Activated CD8-positive, alpha-beta memory T cell treated with anti-CD3 and anti-CD28 coated beads for 48 hours (primary cell): ENCODE measurements at places on chromosomes 5 and 9.

DNA sequence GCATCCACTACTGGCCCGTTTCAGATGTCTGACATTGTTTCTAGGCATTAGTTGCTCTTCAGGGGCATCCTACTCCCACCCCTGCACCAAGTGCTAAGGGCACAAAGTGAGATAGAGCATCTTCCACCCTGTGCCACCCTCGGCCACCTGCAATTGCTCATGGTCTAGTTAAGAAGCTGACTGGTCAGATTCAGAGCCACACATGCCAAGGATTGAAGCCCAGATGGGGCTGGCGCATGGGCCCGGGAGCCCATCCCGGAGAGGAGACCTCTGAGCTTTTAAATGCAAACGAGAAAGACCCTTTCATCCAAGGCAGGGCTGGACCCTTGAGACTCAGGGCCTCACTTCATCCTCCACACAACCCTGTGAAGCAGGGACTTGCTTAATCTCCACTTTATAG is 28.5 kb downstream of the HRH2 start:
- no peak for DNase-seq

DNA sequence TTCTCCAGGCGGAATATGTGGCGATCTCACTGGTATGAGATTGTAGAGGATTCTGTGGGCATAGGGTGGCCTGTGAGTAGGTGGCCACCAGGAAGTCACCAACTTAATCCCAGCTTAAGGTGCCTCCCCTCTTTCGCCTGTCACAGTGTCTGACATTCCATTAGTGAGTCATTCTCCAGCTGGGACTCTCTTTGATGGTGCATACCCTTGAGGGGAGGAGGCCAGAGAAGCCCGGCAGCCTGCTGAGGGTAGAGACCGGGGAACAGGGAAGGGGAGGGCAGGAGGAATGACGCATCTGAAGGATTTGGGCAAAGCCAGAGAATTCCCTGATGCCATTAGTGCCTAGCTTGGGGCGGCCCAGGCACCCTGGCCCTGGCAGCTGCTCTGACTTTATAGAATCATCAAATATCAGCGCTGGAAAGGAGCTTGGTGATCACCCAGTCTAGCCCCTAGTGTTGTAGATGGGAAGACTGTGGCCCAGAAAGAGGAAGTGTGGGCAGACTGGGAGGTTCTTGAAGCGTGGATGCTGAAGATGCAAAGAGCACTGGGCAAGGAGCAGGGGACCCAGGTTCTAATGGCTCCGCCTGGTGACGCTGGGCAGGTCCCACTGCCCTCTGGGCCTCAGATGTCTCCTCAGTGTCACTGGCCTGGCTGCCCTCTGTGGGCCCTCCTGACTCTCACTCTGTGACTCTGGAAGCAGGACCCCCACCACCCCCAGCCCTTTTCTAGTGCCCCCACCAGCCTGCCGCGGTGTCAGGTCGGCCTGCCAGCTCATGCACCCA is 41.4 kb downstream of the DAB2IP start:
- no peak for DNase-seq

GRCh38 chr9:135864447-135865049 is 42.8 kb downstream of the CAMSAP1 start:
- DNase-seq: peak; percentile 61

- no peak for DNase-seq
These were observed 130.6 kb upstream of the EPB41L4A start for GRCh38 chr5:112549605-112550166.

DNA sequence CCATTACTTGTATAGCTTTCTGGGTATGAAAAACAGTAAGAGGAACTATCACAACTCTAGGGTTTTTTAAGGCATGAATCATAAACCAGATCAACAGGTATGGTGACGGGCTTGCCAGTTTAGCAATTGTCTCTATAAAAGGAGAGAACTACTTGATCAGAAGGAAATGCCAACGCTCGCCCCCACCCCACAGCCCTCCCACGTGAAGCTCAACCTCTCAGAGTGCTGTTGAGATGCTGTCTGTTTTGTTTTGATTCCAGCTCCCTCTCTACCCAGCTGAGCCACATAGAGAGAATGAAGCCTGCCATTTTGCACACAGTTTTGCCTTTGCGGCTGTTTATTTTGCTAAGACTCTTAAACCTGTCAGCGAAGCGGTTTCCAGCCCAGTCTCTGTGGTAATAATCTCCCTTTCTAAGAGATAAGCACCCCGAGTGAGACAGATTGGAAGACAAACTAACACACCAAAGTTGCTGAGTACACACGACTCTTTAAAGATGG is 257.9 kb upstream of the ANKRD55 start:
- no peak for DNase-seq

DNA sequence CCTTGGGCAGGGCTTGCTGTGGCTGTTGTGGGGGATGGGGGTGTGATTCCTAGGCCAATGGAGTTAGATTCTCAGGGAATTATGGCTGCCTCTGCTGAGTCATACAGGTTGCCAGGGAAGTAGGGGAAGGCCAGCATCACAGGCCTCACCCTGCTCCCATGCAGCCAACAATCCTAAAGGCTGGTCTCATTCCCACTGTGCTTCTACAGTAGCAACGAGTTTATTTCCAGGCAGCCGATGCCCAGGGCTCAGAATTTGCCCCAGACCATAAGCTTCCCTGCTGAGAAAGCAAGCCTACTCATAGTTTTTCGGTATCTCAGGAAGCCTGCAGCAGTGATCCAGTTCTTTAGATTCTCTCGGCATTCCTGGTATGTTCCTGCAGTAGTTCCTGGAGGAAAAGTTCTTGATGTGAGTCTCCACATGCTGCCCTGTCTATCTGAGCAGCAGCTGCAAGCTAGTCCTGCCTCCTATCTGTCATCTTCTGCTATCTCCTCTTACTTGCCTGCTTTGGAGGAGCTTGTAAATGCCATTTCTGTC is 59.3 kb upstream of the SELENOP start:
- no peak for DNase-seq

- no peak for DNase-seq
These were observed 257.5 kb downstream of the DMAC1 start for GRCh38 chr9:7542126-7542525.

DNA sequence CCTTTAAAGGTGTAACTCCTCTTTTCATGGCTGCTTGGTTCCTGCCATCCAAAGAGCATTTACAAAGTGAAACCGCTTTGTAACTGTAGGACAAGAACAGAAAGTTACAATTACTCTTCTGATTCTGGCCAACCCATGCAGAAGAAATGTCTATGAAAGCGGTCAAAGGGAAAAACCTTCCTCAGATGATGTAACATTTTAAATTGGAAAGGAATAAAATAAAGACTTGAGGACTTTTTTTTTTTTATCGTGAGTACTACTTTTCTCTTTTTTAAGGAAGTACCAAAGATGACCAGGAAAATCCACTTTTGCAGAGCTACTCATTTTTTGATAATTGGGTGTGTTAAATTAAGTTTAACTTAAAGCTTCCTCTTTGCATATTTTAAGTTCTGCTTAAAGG is 13.0 kb upstream of the C9orf72 start:
- no peak for DNase-seq

DNA sequence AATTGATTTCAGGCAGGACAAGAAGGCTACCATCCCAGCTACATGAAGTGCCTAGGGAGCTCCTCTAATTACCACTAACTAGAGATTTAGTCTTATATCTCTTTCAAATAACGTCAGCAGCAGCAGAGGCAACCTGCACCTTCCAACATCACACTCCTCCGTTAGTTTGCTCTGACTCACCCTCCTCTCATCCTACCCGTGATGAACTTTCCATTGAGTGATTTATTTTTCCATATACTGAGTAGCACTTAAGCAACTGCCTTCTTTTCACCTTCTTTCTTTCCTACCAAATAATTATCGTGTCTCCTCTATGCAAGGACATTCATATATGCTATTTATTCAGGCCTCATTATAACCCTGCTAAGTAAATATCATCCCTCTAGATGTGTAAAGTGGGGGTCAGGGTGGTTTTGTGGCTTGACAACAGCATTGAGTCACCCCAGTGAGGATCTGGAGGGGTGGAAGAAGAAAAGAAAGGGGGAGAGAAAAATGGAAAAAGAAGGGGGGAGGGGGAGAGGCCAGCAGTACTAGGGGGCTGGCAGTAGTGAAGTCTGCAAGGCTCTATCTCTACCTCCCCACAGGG is 64.6 kb upstream of the CAST start:
- DNase-seq: no peak

GRCh38 chr9:123348317-123348992 is 7.5 kb upstream of the CRB2 start:
- DNase-seq: no peak

DNA sequence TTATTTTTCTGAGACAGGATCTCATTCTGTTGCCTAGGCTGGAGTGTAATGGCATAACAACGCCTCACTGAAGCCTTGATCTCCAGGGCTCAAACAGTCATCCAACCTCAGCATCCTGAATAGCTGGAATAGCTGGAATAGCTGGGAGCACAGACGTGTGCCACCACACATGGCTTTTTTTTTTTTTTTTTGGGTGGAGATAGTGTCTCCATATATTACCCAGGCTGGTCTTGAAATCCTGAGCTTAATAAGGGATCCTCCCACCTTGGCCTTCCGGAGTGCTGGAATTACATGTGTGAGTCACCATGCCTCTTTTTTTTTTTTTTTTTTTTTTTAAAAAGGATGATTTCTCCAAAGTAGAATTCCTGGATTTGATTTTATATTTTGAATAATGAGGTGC is 60.7 kb downstream of the NSD1 start:
- DNase-seq: no peak

GRCh38 chr5:84605241-84605640 is 220.6 kb upstream of the EDIL3 start:
- DNase-seq: no peak

GRCh38 chr5:34509392-34509791 is 146.7 kb upstream of the RAI14 start:
- no peak for DNase-seq

GRCh38 chr9:106291786-106292185 is 571.2 kb upstream of the ZNF462 start:
- DNase-seq: no peak

DNA sequence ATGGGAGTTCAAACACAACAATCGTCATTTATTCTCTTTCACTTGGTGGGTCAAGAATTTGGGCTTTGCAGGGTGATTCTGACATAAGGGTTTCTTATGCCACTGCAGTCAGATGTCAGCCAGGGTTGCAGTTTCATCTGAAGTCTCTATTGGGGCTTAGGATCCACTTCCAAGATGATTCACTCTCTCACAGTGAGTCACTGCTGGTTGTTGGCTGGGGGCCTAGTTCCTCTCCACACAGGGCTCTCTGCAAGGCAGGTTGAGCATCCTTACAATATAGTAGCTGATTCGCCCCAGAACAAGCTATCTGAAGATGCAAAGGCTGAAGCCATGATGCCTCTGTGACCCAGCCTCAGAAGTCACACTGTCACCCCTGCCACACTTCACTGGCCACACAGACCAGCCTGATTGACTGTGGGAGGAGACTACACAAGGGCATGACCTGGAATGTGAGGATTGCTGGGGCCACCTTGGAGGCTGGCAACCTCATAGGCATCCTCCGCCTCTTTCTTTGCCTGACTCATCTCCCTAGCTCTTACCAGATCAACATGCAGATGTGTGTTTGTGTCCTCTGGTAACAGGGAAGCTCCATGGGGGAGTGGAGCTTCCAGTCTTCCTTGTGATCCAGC is 4.5 kb upstream of the CARD19 start:
- no peak for DNase-seq

DNA sequence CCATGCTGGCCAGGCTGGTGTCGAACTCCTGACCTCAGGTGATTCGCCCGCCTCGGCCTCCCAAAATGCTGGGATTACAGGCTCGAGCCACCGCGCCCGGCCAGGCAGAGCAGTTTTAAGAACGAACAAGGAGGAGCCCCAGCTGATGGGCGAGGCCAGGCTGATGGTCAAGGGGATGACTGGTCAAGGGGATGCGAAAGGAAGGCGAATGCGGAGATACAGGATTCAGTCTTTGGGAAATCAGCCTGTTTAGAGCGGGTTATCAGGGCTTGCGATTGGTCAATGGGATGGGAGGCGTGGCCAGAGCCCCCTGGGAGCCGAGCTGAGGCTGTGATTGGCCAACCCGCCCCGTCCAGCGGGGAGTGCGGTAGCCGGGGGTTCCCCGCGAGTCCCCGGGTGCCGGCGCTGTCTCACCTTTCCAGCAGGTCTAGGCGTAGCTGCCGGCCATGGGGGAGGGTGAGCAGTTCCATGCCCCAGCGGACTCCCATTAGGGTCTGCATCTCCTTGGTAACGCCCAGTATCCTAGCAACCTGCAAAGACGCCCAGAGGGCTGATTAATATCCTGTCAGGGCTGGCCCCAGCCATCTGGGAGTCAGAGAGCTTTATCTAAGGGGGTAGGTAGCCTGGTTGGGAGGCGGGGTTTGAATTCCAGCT is 7.5 kb upstream of the TOR2A start:
- no peak for DNase-seq

GRCh38 chr9:14373706-14374105 is 59.8 kb upstream of the NFIB start:
- DNase-seq: no peak

DNA sequence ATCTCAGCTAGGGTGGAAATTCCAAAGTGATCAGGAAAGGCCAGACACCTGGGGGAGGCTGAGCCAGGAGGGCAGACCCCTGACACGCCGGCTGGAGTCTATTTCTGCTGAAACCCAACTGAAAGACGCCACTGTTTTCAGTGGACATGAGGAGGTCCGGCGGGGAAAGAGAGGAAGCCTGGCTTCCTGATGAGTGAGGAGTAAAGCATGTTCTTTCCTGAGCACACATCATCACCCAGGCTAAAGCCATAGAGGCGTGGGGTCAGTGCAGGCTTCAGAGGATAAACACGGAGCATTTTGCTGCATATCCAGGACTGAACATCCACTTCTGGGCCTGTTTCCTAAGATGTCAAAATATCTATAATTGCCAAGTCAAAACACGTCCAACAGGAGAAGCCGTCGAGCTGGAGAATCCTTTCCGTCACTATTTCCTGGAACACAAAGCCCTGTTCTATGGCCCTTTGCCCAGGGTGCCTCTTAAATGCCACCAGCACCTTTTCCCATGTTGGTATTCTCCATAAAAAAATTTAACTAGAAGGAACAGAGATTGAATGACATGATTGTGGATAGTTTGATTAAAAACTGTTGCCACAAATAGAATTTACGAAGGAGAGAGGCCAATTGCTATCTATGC is 597.9 kb upstream of the ADAMTS16 start:
- DNase-seq: no peak

DNA sequence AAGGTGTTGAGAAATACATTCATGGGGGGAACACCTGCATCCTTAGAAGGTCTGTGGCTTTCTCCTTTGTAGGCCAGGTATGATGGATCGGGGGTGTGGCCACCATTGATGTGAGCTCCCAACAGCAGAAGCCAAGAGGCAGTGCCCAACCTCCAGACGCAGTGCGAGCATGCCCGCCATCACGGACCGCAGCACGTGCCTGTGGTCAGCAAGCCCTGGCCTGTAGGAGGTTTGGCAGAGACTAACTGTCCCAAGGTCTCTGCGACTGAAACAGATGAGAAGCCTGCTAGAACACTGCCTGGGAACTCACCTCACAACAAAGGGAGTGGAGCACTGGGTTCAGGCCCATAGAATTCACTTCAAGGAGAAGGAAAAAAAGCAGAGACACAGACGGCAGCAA is 31.9 kb upstream of the ZNF354A start:
- no peak for DNase-seq

DNA sequence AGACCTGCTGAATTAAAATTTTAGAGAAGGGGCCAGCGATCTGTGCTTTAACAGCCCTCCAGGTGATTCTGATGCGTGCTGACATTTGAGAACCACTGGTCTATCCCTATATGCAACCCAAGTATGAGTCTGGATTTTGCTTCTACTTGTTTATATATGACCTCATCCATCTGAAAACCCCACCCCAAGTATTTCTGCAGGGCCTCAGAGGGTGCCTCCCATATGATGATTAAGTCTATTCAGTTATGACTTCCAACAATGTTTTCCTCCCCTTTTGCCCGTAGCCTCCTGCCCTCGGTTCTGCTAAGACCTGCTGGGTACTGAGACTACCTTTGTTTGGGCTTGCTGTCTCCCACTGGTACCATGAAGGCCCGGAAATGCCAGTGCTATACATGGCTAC is 376.0 kb upstream of the SMARCA2 start:
- DNase-seq: no peak
